ENCODE measurements at places on chromosomes 1 and 21.

DNA sequence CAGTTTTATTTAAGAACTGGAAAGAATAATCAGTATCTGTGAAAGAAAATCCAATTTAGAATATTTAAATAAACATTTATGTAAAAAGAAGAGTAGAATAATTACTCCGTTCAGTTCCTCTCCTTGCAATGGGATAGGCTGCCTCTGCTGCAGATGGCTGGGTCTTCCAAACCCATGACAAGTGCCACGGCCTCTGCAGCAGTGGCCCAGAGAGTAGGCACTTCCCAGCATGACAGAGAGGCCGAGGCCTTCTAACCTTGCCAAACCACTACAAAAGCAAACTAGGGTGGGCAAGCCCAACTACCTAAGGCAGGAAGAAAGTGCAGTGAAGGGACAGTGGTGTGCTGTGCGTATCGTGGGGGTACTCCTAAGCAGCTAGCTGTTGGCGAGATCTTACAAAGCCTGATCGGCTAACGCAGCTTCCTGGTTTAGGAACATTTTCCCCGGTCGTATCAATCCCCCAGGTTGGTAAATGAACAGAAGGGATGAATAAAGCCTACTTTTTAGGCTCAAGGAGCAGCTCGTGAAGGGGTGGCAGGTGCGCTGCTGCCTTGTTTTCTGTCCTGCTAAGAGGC is 14.5 kb downstream of the ICMT start:
- no peak for DNase-seq

- DNase-seq, result no peak
Observed at GRCh38 chr21:29943885-29944284, 4.1 kb upstream of the GRIK1 start.

- DNase-seq, result no peak
Observed at GRCh38 chr1:71755441-71755840, 526.9 kb downstream of the NEGR1 start.

DNA sequence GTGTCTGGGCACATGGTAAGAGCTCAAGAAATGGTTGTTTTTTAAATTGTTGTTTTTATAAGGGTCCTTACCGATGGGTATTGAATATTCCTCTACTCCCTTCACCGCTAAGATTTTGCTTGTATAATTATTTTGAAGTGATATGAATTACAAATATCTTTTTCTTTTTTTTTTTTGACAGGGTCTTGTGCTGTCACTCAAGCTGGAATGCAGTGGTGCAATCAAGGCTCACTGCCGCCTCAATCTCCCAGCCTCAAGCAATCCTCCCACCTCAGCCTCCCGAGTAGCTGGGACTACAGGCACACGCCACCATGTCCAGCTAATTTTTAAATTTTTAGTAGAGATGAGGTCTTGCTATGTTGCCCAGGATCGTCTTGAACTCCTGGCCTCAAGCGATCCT is 27.1 kb upstream of the RAB3GAP2 start:
- no peak for DNase-seq

- no peak for DNase-seq
Observed at GRCh38 chr1:117001254-117001927, at the start of gene CD101. Gene CD101, plus strand, starts transcription at chr1:117001760. Its CDS starts 58 bp downstream, at chr1:117001818.

- DNase-seq, result no peak
Observed at GRCh38 chr21:32519945-32520874, 65.1 kb downstream of the TCP10L start.

- DNase-seq, result no peak
Observed at GRCh38 chr1:10265900-10266299, 55.5 kb downstream of the KIF1B start.

DNA sequence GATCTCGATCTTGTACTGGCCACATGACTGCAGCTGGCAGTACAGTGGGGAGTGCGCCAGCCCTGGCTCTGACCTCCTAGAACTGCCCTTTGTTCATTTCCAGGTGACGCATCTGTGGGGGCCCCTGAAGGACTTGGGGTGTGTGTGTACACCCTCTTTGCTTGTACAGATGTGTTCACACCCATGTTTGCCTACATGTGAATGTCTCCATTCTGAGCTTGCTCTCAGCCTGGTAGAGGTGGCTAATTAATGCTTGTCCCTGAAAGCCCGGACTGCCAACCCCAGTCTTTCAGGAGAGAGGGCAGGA is 19.8 kb downstream of the TNFRSF1B start:
- no peak for DNase-seq

GRCh38 chr1:243388276-243388675 is 132.4 kb downstream of the SDCCAG8 start:
- no peak for DNase-seq

DNA sequence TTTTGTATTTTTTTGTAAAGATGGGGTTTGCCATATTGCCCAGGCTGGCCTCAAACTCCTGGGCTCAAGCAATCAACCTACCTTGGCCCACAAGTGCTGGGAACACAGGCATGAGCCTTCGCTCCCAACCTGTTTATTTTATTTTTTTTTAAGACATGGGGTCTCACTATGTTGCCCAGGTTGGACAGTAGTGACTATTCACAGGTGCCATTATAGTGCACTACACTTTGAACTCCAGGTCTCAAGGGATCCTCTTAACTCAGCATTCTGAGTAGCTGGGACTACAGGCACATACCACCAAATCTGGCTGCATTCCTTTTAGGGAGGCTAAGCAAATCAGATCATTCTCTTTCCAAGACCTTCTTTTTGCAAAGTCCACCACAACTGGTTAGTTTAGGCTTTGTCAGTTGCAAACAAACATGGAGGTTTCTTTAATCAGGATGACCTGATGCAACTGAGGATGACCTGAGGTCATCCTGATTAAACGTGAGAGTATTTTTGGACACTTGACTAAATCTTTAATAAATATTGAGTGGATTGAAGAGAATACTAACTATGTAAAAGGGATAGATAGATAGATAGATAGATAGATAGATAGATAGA is 30.0 kb upstream of the RALGPS2 start:
- no peak for DNase-seq

DNA sequence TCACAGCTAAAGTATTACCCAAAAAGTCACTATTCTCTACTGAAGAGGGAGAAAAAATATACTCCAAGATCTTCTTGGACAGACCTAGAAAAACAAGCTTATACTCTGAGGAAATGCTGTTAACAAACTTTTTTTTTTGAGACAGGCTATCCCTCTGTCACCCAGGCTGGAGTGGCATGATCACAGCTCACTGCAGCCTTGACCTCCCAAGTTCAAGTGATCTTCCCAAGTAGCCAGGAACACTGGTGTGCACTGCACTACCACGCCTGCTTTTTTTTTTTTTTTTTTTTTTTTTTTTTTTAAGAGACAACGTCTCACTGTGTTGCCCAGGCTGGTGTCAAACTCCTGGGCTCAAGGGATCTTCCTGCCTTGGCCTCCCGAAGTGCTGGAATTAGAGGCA is 17.3 kb downstream of the GLRX2 start:
- no peak for DNase-seq

All from kidney epithelial cell (primary cell).